Amniotic epithelial cell (primary cell): ENCODE measurements at places on chromosomes 16 and 17.
A peak's percentile ranks its signal among the peaks of the same experiment; 100 is the strongest.

- no peak for DNase-seq
Observed at GRCh38 chr17:48491527-48492273, 39.1 kb downstream of the HOXB1 start.

GRCh38 chr16:31094088-31094423 is 541 bp downstream of the VKORC1 start:
- no peak for DNase-seq

DNA sequence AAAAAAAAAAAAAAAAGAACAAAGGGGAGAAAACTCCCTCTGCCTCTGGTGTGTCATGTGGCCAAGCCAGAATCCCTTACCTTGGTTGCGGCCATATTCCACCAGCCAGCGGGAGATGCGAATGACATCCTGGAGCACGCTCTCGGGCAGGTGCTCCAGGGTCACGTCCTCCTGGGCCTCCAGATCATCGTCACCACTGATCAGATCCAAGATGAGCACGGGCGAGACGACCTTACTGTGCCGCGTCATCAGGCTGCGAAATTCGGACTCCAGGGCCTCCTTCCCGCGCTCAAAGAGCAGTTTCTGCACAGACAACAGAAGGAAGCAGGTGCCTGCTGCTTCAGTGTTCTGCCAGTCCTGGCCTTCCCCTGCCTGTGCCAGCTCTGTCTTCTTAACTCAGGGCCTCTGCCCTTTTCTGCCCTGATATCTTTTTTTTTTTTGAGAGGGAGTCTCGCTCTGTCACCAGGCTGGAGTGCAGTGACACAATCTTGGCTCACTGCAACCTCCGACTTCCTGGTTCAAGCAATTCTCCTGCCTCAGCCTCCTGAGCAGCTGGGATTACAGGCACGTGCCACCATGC is 5.8 kb downstream of the EXOC7 start:
- no peak for DNase-seq

- no peak for DNase-seq
Observed at GRCh38 chr17:64777415-64778239, 115.5 kb upstream of the SMURF2 start.

DNA sequence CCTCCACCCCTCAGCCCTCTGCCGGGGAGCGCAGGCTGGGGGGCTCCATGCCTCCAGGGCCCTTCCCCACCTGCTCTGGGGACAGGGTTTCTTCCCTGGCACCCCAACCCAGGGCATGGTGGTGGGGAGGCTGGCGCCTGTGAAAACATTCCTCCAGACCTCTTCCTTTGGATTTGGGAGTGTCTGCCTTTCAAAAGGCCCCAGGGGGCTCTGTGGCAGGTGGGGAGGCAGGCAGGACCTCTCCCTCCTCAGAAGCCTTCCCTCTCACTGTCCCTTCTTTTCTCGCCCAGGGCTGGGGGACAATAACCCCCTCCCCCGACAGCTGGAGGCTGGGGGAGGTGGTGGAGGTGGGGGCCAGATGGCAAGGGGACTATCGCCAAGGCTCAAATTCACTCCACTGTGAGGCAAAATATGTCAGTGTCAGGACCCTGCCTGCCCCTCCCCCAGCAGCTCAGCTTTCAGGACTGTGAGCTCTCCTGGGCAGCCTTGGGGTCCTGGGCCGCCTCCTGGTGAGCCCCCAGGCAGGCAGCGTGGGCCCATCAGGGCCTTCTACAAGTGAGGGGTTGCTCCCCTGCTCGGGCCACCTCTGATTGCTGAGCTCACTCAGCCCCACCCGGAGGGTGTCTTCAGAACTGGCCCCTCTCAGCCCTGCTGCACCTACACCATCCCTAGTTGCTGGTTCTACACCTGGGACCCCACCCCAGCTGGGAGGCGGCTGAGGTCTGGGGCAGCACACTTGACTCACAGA is 1.8 kb downstream of the CDH15 start:
- DNase-seq: no peak

DNA sequence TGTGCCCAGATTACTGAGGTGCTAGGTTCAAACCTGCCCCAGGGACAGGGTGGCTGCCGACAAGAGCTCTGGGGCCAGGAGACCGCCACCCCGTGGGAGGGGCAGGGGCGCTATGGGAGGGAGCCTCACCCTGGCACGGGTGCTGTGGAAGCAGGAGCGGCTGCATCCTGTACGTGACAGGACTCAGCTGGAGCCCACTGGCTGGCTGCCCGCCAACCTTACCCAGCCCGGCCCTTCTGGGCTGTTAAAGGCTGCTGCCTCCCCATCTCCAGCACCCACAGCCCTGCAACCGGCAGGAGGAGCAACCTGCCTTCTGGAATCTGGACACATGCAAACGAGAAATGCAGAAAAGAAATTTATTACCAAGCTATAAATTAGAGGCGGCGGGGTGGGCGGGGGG is 11.2 kb downstream of the PAM16 start:
- no peak for DNase-seq

DNA sequence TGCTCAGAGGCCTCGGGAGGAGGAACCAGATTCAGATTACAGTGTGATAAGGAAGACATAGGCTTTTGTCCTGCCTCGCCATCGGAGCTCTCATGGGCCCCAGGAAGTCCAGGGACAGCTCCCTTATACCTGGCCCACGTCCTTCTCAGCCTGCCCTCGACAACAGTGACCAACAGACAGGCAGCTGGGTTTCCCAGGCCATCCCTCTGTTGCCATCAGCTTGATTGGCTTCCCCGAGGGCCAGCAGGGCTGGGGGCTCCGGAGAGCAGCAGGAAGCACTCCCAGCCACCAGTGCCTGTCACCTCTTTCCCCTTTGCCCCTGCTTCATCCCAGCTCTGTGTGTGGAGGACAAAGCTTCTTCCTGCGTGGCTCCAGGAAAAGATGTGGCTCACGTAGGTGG is 17.6 kb downstream of the CD300A start:
- no peak for DNase-seq

DNA sequence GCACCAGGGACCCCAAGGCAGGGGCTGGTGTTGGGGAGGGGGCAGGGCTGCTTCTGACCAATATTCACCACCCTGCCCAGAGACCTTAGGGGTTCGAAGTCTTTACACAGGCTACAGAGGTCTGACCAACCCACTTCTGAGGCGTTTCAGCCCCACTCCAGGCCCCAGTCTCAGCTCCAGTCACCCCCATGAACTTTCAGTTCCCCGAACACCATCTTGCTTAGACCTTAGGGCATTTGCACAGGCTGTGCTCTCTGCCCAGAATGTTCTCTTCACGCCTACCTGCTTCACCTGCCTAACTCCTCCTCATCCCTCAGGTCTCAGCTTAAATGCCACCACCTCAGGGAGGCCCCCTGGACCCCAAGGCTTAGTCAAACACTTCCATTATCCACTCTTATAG is 25.8 kb upstream of the CPNE2 start:
- no peak for DNase-seq

DNA sequence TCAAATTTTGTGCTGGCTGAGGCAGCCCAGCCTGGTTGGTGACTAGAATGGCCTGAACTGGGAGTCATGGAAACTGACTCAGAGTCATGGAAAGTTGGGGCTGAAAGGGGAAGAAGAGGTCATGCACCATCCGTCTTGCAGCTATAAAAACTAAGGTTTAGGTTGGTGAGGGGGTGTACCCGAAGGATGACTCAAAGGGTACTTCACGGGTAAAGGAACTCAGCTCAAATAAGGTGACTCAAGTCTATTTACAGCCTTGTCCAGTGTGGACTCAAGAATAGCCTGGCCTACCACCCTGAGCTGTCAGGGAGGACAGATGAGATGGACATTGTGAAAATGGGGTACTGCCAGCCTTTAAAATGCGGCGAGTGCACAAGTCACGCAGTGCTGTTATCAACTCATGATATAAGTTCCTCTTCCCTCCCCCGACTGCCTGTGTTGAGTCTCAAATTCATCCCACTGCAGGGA is 18.6 kb downstream of the CD300LB start:
- no peak for DNase-seq

DNA sequence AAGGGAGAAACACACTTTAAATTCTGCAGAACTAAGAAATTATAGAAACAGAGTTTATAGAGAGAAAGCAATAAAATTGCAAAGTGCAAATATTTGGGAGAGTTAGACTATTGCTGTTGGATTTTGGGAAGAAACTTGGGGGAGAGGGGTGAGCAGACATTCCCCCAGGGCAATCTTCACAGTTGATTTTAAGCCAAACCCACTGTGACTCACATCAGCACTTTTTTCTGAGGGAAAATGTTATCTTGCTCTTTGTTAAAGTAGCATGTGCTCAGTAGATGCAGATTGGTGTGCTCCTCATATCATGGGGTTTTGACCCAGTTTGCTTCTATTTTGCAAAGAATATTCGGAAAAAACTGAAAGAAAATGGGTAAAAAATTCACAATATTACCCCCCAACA is 367.6 kb downstream of the CDH11 start:
- DNase-seq: no peak

DNA sequence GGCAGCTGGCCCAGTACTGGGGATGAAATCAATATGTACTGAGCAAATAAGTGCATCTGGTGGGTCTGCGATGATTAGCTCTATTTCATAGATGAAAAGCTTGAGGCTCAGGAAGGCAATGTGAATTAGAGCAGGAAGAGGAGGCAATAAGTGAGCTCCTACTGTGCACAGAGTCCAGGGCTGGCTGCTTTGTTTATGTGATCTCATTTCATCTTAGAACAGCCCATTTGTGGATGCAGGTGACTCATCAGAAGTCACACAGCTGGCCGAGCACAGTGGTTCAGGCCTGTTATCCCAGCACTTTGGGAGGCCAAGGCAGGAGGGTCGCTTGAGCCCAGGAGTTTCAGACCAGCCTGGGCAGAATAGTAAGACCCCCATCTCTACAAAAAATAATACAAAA is 7.1 kb downstream of the TMEM114 start:
- DNase-seq: no peak

- DNase-seq: no peak
Observed at GRCh38 chr16:138049-138417, 440 bp downstream of the NPRL3 start.

DNA sequence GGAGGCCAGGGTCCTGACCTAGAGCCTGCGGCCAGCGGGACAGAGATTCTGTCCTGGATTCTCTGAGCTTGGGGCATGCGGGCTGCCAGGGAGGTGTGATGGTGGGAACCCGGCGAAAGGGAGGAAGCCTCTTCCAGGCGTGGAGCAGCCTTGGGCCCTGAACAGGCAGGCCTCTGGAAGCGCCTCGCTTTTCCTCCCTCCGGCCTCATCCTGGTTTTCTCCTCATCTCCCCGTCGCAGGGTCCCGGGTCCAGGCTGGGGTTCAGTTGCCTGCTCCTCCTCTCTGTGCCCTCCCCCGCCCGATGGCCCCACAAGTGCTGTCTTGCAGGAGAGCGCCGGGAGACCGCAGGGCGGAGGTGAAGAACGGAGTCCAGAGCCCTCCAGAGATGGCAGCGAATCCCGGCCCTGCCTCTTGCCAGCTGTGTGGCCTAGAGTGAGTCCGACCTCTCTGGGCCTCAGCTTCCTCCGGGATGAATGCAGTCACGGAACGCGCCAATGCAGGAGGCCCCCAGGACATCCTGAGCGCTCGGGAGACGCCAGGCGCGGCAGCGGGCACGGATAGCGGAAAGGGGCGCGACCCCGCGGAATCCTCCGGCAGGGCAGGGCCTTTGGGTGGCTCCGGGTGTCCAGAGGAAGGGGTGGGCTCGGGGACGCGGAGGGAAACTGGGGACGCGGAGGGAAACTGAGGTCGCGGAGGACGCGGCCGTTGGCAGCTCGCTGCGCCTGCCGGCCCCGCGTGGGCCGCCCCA is 553 bp upstream of the RAB11FIP4 start:
- DNase-seq: no peak

GRCh38 chr17:20823905-20824304 is 218.9 kb downstream of the USP22 start:
- no peak for DNase-seq

GRCh38 chr16:48117217-48118105 is 38.3 kb downstream of the ABCC12 start:
- peak; percentile 59 for DNase-seq

DNA sequence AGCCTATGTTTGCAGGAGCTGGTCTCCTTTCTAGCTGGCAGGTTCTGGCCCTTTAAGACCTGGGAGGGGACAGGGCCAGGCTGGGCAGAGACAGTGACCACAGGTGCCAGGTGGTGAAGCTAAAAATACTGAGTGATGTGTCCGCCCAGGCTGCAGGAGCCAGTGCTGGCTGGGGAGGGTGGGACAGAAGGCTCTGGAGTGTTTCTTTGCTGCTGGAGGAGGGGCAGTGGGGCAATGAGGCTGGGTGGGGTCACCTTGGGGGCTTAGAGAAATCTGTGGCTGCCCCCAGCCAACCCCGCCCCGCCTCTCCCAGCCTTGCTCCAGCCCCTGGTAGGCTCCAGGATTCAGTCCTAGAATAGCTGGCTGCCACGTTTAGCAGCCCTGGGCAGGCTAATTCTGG is 30.4 kb upstream of the SBK1 start:
- no peak for DNase-seq

DNA sequence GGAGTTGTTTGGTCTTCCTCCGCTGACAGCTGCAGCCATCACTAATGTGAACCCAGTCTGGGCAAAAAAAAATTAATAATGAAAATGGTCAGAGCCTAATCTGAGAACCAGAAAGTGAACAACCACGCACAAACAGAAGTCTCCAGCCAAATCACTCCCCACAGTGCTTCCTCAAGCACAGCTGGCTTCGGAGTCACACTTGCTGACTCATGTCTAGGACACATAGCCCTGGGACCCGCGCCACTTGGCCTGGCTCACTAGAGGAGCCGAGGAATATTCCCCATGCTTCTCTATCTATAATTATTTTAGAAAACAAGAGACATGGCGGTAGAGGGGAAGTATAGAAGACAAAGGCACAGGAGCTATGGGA is 109.1 kb downstream of the ZFHX3 start:
- peak; percentile 41 for DNase-seq

- DNase-seq: no peak
Observed at GRCh38 chr17:17766077-17766743, 70.6 kb downstream of the SREBF1 start.

DNA sequence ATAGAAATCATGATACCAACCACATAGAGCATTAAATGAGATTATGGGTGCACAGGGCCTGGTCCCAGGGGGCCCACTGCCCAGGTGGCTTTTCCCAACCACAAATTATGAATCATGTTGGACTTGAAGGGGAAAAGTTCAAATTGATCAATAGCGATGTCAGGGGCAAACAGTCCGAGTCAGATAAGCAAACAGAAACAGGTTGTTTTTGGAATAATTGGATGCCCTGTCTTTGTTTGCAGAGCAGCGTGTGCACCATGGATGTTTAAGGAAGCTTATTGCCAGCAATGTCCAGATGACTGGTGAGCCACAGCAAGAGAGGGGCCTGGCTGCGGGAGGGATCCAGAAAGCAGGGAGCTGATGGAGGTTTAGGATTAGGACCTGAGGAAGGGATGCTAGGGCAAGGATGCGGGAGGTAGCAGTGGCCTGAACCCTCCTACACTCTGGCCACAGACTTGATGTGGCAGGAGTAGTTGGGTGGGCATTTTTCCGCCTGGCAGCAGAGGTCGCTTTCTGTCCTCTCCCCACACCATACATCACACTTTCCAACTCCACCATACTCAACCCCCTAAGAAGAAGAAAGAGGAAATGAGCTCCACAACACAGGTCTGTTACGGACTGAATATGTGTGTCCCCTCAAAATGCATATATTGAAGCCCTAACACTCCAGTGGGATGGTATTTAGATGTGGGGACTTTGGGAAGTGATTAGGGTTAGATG is 266.4 kb upstream of the RPL38 start:
- no peak for DNase-seq

- no peak for DNase-seq
Observed at GRCh38 chr16:26078716-26079355, 387.1 kb downstream of the HS3ST4 start.

GRCh38 chr17:81910840-81911276 is 341 bp downstream of the PCYT2 start:
- DNase-seq: no peak

- no peak for DNase-seq
Observed at GRCh38 chr17:30238387-30239088, 3.0 kb upstream of the SLC6A4 start.
